ENCODE measurements at places on chromosomes 16 and 17.

GRCh38 chr16:66036793-66037715, 329.4 kb upstream of the CDH5 start:
- no peak for DNase-seq

- DNase-seq: no peak
Observed at GRCh38 chr16:17572145-17572544, 101.4 kb upstream of the XYLT1 start.

GRCh38 chr17:28572259-28573039, 1.1 kb upstream of the PIGS start:
- DNase-seq: no peak

GRCh38 chr17:50603340-50603739, 31.3 kb upstream of the ABCC3 start:
- DNase-seq: no peak

DNA sequence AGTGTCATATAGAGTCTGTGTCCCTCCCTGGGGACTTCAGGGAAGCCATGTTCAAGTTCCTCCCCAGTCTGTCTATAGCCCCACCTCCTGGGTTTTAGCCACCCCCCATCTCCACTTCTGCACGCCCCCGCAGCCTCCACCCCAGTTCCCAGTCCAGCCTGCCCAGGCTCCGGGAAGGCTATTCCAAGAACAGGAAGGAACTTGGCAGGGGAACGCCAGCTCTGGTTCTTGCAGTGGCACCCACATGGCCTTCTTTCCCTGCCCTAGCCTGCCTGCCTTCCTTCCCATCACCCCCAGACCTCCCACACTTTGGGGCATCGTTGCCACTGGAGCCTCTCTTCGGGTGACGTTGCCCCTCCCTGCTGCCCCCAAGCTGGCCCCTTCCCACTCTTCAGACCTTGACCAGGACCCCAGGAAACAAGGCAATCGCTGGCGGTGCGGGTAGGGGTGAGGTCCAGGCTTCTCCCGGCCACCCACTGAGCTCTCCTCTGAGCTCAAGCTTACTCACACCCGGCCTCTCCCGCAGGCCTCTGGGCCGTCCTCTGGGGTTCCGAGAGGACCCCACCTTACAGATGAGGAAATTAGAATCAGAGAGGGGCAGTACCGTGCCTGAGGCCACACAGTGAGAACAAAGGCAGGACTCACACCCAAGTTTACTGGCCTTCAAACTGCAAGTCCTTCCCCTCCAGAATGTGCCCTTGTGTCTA, 9.2 kb upstream of the CES4A start:
- no peak for DNase-seq

- DNase-seq: no peak
Observed at GRCh38 chr17:61168506-61168905, 231.1 kb upstream of the TBX2 start.

DNA sequence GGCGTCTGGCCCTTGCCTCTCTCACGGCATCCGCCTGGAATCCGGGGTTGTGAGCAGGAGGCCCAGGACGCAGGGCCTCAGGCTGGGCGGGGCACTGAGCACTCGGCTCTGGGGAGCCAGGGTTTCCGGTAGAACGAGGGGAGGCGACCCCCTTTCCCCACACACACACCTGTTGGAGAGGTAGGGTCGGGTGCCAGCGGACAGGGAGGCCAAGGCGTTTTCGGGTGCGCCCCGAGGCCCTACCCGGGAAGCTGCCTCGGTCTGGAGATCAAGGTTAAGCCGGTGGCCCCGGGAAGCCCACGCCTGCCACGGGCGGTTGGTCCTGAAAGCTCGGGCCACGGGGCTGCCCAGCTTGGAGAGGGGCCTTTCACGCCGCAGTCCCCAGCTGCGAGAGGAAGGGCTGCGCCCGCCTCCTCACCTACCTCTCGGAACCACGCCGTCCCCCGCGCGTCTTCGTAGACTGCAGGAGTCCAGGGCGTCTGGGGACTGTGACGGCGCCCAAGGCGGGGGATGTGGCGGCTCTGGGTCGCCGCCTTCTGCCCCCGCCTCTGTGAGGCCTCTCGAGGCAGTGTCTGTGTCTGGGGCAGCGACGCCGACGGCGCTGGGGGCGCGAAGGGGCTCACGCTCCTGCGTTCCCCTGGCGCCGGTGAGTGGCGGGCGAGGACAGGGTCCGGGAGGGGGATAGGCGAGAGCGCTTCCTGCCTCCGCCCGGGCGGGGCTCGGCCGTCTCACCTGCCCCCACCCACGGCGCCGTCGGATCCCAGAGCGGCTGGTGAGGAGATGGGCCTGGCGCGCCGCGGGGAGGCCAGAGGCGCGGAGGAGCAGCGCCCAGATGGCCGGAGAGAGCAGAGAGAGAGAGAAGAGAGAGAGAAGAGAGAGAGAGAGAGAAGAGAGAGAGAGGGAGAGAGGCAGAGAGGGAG, 20.3 kb upstream of the HOXB9 start:
- no peak for DNase-seq

GRCh38 chr16:69563605-69564580, 1.9 kb upstream of the NFAT5 start:
- DNase-seq: peak; percentile 35

DNA sequence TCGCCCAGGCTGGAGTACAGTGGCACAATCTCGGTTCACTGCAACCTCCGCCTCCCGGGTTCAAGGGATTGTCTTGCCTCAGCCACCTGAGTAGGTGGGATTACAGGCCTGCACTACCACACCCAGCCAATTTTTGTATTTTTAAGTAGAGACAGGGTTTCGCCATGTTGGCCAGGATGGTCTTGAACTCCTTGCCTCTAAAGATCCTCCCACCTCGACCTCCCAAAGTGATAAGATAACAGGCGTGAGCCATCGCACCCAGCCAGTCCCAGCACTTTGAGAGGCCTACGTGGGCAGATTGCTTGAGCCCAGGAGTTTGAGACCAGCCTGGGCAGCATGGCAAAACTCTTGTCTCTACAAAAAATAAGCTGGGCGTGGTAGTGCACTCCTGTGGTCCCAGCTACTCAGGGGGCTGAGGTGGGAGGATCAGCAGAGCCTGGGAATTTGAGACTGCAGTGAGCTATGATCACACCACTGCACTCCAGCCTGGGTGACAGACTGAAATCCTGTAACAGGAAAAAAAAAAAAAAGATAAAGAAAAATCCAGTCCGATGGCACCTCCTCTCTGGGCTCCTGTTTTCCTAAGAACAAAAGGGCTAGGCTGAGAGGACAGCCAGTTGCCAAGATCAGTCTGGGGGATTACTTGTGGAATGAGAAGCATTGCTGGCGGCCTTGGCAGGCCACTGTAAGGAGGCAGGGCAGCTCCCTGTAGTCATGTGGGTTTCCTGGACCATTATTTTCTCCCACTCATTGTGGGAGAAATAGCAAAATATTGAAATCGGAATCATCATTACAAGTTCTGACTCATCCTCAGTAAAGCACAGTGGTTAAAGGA, 3.0 kb upstream of the PIPOX start:
- no peak for DNase-seq

DNA sequence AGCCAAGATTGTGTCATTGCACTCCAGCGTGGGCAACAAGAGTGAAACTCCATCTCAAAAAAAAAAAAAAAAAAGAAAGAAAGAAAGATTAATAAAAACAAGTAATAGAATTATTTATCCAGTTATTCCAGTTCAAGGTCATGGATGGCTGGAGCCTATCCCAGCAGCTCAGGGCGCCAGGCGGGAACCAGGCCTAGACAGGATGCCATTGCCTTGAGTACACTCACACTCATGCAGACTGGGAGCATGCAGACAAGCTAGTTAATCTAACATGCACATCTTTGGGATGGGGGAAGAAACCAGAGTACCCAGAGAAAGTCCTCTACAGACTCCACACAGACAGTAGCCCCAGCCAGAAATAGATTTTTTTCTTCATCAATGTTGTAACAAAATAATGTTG, 17.9 kb downstream of the PDP2 start:
- DNase-seq: no peak

DNA sequence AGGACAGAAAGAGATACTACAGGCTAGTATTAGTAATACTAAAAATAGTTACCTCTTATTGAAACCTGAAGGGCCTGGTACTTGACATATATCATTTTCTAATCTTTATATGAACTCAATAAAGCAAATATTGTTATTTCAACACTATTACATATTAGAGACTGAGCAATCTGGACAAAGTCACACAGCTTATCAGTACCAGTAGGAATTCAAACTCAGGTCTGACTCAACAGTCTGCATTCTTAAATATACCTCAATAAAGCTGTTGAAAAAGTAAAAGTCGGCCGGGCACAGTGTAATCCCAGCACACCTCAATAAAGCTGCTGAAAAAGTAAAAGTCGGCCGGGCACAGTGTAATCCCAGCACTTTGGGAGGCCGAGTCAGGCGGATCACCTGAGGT, 67.4 kb downstream of the KANSL1 start:
- no peak for DNase-seq

DNA sequence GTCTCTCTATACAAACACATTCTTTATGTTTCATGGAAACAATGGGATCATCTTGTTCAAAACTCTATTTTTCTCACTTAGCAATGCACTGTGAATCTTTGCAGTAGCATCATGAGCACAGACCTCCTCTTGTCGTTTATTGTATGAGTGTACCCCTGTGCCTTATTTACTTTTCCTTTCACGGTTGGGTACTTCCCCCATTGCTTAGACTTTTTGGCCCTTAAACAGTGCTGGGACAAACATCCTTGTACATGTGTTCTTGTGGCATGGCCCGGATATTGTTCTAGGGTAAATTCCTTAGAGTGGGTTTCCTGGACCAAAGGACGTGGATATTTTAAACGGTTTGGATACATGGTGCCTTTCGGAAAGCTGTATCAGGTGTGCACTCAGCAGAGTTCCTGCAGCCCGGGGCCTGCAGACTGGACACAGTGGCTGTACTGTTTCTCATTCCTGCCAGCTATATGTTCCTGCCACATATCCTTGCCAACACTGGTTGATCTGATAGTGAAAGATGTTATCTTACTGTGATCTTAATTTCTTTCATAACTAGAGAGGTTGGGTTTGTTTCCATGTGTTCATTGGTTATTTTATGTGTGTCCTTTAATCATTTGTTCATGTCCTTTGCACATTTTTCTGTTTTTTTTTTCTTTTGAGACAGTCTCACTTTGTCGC, 111.1 kb downstream of the OR1D5 start:
- no peak for DNase-seq

DNA sequence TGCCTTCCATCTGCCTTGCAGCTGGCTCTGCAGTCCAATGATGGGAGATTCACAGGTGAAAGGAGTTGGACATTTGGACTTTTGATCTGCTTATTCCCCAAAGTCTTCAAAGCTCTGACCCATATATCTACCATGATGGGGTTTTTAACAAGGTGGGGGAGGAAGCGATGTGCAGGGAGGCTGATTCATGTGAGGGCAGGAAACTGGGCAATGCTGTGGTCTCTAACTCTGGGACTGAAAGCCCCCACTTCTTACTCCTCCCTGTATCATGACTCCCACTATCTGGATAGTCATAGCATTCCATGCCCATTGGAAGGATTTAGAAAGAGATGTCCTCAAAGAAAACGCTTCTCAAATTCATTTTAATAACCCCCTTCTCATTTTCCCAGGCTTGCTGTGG, 16.3 kb downstream of the HOXB1 start:
- no peak for DNase-seq

- DNase-seq: no peak
Observed at GRCh38 chr17:50604513-50604912, 30.2 kb upstream of the ABCC3 start.

- no peak for DNase-seq
Observed at GRCh38 chr16:28935346-28935745, 3.6 kb downstream of the CD19 start.

DNA sequence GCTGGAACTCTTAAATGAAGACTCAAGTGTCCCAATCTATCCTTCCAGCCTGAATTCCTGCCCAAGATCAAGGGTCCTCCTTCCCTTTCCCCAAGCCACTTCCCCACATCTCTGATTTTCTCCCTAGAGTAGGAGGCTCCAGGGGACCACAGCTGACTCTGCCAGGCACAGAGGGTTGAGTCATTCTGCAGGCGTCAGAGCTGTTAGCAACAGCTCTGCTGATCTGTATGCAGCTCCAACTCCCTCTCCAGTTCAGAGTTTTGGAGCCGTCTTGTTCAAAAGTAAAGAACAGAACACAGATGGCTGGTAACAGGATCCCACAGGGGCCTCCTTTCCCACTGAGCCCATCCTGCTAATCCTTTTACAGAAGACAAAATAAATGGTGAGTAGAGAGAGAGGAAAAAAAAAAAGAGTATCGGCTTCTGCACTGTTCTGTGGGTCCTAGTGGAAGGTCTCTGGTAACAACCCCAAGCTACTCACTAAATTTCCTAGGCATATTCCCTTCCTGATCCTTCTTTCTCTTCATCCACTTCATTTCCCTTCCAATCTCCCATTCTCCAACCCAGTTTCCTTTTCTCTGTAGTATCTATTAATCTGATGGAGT, 13.4 kb upstream of the TAOK1 start:
- no peak for DNase-seq

DNA sequence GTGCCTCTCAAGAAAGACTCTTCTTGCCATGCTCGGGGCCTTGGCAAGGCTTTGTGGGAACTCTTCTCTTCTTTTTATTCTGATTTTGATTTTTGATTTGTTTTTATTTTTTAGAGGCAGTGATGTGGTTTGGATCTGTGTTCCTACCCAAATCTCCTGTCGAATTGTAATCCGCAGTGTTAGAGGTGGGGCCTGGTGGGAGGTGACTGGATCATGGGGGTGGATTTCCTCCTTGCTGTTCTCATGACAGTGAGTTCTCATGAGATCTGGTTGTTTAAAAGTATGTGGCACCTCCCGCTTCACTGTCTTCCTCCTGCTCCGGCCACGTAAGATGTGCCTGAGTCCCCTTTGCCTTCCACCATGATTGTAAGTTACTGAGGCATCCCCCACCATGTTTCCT, 281.4 kb downstream of the CPPED1 start:
- no peak for DNase-seq

DNA sequence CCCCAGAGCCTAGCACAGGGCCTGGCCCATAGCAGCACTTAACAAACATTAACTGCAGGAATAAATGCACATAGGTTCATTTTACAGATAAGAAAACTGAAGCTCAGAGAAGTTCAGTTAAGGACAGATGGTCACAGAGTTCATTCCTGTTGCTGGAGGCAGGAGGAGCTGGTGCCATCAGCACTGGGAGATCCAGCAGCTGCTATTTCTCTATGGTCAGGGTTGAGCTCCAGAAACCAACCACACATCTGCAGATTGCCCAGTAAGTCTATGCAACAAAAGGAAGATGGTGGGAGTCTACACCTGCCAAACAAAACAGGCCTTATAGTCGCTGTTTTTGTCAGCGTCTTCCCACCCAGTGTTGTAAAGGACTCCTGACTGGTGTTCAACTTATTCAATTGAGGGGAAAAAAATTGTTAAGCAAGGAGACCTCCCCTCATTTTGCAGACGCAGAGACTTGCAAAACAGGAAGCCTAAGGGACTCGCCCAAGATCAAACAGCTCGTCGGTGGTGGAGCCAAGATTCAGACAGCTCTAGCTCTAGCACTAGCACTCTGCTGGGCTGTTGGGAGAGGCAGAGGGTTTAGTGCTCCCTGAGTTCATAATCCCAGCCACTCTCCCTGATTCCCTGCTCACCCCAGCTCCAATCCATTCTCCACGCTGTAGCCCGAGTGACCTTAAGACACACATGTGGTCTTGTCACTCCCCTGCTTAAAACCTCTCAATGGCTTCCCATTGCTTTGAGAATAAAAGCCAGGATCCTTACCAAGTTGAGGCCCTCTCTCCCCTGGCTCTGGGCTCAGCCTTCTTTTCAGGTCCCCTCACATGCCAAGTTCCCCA, 9.0 kb downstream of the NOG start:
- DNase-seq: no peak

All from GDM1 (cell line).